ENCODE measurements at places on chromosomes 4 and X.

GRCh38 chrX:119981286-119982070, 37.9 kb upstream of the NKAP start:
- peak; percentile 73 for DNase-seq

DNA sequence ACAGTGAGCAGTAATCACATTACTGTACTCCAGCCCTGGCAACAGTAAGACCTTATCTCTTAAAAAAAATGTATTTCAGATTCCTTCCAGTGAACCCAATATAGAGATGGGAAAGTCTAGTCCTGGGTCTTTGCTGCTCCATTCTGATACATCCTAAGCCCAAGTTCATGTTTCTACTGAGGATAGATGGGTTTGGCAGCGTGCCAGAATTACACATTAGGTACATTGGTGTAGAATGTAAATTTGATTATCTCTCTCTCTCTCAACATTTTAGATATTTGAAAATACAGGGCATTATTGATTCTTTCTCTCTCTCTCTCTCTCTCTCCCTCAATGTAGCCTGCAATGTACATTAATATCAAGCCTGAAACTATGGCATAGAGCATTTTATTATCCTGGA, 43.5 kb upstream of the ZNF330 start:
- DNase-seq: no peak

- no peak for DNase-seq
Observed at GRCh38 chr4:28391877-28392276, 1531.2 kb downstream of the STIM2 start.

GRCh38 chr4:174053895-174054294, 229.6 kb downstream of the FBXO8 start:
- no peak for DNase-seq

DNA sequence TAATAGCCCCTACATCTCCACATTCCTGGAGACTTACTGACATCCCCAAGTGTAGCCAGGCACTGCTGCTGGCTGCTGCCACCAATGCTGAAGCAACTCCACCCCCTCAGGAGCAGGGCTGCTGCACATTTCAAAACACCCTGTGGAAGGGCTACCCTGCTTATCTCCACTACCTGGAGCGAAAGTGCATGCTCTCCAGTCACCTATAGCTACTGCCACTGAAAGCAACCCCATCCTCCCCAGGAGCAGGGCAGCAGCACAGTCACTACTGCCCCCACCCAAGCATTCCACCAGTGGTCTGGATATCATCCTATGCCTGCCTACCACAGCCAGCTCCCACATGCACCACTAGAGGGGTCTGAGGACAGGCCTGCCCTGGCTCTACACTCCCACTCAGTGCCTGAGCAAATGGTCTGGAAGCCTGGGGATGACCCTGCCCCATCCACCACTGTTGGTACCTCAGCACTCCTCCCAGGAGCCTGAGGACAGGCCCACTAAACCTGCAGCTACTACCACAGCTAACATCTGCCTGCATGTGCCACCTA, 55.3 kb downstream of the MANBA start:
- DNase-seq: no peak

- no peak for DNase-seq
Observed at GRCh38 chr4:84879651-84880200, 86.8 kb downstream of the WDFY3 start.

- DNase-seq: no peak
Observed at GRCh38 chr4:71009086-71009485, 15.6 kb downstream of the DCK start.
